Endothelial cell of coronary artery (primary cell): ENCODE measurements at places on chromosomes 16 and 17. TPM values are rescaled to one million over a fixed set of nuclear protein-coding genes. Genes with fewer than 3 reads are reported as not detected.

Gene FASN
- 49.5 and 52.8 TPM in 2 replicates for total RNA-seq

Gene ITGA3
- total RNA-seq, result 94.5 and 266 TPM in 2 replicates

Gene CENPX
- 22.3 and 48.6 TPM in 2 replicates for total RNA-seq

Gene ENO3
- total RNA-seq, result 0.99 and 1.8 TPM in 2 replicates

Gene NRN1L
- not detected in 2 replicates for total RNA-seq

Gene PITPNM3
- total RNA-seq, result 2.2 and 2.7 TPM in 2 replicates

Gene SPNS3
- 0.09 TPM in 2 replicates for total RNA-seq

Gene MCRIP1
- 114 and 175 TPM in 2 replicates for total RNA-seq

Gene CLDN9
- total RNA-seq, result not detected in 2 replicates

Gene C16orf89
- total RNA-seq, result not detected in 2 replicates

Gene WSCD1
- 45.8 and 71.0 TPM in 2 replicates for total RNA-seq

Gene LDHD
- total RNA-seq, result 0.54 and 1.4 TPM in 2 replicates

Gene ADORA2B
- 6.7 and 12.5 TPM in 2 replicates for total RNA-seq

Gene TM4SF5
- not detected in 2 replicates for total RNA-seq

Gene KIFC3
- 45.3 and 56.0 TPM in 2 replicates for total RNA-seq

Gene KRTAP9-2
- total RNA-seq, result not detected in 2 replicates

Gene ATP2C2
- not detected in 2 replicates for total RNA-seq

Gene MT3
- total RNA-seq, result not detected in 2 replicates

Gene TNFRSF17
- total RNA-seq, result not detected in 2 replicates

Gene AANAT
- total RNA-seq, result not detected in 2 replicates

Gene PRSS21
- total RNA-seq, result not detected in 2 replicates

Gene TMEM235
- 0.09 and 0.28 TPM in 2 replicates for total RNA-seq
